HS-5 (cell line): ENCODE measurements at places on chromosomes 4 and X.

DNA sequence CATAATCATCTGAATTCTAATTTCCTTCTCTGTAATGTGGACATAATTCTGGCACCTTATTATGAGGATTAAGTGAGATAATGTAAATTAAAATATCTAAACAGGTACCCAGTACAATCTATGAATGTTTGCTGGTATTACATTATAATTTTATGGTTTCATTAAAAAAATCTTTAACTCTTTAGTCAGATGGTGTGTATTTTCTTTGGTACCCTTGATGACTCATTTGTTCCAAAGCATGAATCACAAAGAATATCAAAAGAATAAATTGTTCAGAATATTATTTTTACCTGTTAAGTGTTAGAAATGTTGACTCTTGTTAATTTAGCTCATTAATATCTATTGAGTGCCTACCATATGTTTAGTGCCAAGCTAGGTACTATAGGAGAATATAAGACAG is 74.3 kb downstream of the SNX25 start:
- DNase-seq = no peak

DNA sequence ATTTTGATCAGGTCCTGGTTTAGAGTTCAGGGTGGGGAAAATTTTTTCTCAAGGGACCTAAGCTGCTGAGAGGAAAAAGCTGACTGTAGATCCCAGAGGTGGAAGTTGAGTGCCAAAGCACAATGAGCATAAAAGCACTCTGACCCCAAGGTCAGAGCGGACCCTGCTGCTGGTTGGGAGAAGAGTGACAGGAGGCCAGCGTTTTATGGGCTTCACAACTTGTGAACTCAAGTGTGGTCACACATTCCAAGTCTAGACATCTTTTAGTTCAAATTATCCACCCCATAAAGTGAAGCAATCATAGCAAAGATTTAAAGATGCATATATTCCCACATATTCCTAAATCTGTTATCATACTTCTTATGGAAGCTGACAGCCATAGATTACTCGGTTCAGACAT is 220.3 kb downstream of the CHIC2 start:
- DNase-seq = no peak

GRCh38 chr4:106238820-106239420 is 77.1 kb downstream of the TBCK start:
- DNase-seq = no peak

DNA sequence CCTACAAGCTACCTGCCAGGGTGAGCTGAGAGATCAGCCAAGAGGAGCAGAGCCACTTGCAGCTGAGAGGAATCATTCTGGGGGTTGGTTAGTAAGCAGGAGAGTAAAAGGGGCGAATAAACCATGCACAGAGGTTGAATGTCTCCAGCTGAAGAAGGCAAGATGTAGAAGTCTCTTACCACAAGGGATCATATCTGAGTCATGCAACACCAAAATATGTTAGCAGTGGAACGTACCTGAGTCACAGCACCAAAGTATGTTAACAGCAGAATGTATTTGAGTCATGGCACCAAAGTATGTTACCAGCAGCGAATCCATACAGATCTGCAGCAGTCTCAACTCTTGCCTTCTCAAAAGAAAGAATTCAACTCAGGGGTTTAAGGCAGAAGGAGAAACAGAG is 29.9 kb downstream of the C4orf51 start:
- DNase-seq = peak; percentile 81

GRCh38 chrX:104913348-104913747 is 307.1 kb downstream of the TEX13A start:
- DNase-seq = no peak

- no peak for DNase-seq
These were observed 174.0 kb upstream of the MAP3K15 start for GRCh38 chrX:19689170-19689779.

- DNase-seq = no peak
These were observed 4.3 kb upstream of the RAB40A start for GRCh38 chrX:103523605-103524004.

DNA sequence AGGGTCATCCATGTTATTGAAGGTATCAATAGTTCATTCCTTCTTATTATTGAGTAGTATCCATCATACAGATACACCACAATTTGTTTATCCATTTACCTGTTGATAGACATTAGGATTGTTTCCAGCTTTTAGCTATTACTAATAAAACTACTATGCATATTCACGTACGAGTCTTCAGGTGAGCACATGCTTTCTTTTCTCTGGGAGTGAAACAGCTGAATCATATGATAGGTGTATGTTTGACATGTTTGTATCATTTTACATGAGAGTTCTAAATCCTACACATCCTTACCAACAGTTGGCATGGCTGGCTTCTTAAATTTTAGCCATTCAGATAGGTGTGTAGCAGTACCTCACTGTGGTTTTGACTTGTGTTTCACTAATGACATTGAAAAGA is 556.6 kb upstream of the DIPK2B start:
- no peak for DNase-seq

- no peak for DNase-seq
These were observed 8.7 kb upstream of the PDHA2 start for GRCh38 chr4:95831166-95831565.

DNA sequence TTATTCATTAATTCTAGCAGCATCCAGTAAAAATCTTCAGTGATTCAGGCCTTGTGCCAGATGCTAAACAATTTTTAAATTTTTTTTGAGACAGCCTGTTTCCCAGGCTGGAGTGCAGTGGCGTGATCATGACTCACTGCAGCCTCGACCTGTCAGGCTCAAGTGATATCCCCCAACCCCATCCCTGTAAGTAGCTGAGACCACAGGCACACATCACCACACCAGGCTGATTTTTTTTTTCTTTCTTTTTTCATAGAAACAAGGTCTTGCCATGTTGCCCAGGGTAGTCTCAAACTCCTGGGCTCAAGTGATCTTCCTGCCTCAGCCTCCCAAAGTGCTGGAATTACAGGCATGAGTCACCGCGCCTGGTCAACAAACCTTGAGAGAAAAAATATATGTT is 705.5 kb downstream of the ARAP2 start:
- no peak for DNase-seq

DNA sequence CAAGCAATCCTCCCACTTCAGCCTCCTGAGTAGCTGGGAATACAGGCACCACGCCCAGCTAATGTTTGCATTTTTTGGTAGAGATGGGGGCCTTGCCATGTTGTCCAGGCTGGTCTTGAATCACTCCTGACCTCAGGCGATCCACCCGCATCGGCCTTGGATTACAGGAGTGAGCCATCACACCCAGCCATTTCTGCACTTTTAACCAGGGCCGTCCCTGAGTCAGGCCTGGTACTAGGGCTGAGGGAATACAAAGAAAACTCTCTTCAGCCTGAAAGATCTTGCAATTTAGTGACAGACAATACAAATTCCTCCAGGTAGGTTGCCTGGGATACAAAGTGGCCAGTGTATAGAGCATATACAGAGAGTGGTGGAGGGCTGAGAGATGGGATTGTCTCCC is 65.8 kb downstream of the BCOR start:
- no peak for DNase-seq

GRCh38 chr4:22460266-22460665 is 55.6 kb downstream of the ADGRA3 start:
- DNase-seq = no peak

- peak; percentile 94 for DNase-seq
These were observed 2062.9 kb downstream of the ARAP2 start for GRCh38 chr4:34181311-34181841.

- no peak for DNase-seq
These were observed 3.9 kb downstream of the FGF2 start for GRCh38 chr4:122830426-122831095.

- DNase-seq = no peak
These were observed 9.5 kb downstream of the HPRT1 start for GRCh38 chrX:134469486-134469885.

DNA sequence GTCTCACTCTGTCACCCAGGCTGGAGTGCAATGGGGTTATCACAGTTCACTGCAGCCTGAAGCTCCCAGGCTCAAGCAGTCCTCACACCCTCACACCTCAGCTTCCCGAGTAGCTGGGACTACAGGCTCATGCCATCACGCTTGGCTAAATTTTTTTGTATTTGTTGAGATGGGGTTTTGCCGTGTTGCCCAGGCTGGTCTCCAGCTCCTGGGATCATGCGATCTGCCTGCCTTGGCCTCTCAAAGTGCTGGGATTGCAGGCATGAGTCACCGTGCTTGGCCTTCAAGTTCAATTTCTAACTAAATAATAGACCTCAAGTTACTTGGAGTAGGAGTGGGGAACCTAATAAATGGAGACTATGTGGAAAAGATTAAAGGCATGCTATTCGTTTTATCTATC is 48.9 kb downstream of the MND1 start:
- DNase-seq = no peak

- DNase-seq = no peak
These were observed 43.2 kb downstream of the HHIP start for GRCh38 chr4:144689125-144689524.

DNA sequence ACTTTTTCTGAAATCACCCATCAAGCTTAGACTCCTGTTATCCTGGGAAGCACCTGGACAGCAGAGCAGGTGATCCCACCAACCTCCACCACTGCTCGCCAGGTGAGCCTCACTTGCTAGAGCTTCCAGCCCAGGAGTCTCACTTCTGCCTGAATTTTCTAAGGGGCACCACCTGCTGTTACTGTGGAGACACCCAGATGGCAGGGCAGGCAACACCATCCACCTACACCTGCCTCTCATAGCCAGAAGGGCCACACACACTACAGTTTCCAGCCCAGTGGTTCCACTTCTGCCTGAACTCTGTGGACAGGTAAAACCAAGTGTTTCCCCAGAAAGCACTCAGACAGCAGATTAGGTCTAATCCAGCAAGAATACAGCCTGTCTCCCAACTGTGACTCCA is 262.0 kb downstream of the ARAP2 start:
- DNase-seq = no peak

DNA sequence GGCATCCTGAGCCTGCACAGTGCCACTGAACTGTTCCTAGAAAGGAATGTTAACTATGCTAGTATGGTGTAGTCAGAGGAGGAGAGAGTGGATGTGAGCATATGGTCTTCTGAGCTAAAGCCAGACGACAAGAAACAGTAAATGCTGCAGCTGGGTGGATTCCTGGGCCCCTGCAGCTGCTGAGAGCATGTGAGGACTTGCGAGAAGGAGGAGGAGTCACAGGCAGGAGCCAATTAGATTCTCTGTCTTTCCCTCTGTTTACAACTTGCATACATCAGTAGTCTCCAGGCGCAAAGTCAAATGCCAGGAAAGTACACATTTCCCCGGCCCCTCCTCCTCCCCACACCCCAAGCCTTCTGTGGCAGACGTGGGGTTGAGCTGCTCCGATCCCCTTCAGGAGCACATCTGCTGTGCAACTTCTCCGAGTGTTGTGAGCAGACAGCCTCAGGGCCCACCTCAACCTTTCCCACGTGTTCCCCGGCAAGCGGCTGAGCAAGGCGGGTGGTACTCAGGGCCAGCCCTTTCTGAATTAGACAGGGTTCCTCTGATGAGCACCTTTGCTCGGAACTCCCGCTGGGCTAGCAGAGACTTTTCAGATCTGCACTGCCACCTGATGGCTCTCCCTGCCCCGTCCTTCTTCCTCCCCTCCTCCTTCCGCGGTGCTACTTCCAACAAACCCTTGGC is 108.7 kb upstream of the ATP6AP2 start:
- DNase-seq = no peak
